ENCODE measurements at places on chromosomes 11 and 22. TPM values are rescaled to one million over a fixed set of nuclear protein-coding genes. Genes with fewer than 3 reads are reported as not detected.

NCF4 gene
- not detected for total RNA-seq

CEND1 gene
- total RNA-seq: 0.62 TPM

OR4D11 gene
- total RNA-seq: not detected

ART5 gene
- 4.1 TPM for total RNA-seq

PTPRJ gene
- 17.4 TPM for total RNA-seq

DNA sequence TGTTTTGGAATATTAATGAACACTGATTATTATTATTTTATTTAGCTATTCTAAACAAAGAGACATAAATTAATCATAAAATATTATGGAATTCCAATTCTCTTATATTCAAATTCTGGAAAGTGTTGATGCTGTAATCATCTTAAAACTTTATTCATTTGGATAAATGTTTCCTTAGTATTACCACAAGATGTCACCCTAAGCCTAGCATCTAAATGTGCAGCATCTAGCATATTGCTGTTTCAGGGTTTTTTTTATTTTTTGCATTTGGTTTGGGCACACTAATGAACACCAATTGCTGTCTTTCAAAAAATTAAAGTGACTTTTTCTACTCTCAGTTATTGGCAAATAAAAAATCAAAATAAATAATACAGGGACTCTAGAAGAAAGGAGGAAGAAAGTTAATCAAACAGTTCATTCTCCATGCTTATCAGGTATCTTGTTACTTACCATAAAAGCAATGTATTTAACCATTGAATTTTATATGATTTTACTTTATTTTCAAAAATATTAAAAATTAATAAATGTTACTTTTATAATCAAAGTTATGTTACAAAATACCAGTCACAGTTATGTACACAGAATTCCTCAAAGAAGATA, 31.8 kb downstream of the DLG2 start:
- peak; percentile 37 for DNase-seq

DNA sequence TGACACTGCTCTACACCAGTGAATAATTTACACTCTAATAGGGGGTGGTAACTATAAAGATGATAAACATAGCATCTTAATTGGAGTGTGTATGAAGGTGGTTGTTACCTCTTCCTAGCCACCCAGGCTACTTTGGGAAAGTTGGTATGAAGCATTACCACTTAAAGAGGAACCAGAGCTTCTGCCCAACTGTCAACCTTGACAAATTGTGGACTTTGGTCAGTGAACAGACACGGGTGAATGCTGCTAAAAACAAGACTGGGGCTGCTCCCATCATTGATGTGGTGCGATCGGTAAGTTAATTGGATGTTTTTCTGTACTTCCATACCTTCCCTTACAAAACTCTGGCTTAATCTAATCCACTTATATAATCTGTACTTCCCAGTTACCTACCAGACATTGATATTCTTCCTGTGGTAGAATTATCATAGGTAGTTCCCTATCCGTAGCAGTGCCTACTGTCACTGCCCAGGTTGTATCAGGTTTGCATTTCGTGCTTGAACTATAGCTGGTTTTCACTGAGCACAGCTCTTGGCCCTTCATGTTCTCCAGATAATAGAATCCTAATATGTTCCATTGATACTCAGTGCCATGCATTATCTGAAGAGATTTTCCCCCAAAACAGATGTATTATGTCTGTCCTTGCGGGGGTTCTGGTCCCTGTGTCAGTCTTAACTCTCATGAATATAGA, 2.2 kb downstream of the RPL27A start:
- DNase-seq: no peak

GRCh38 chr22:24728790-24729637, 45.5 kb downstream of the PIWIL3 start:
- DNase-seq: peak; percentile 46

- no peak for DNase-seq
These were observed 478.1 kb upstream of the CHORDC1 start for GRCh38 chr11:90700789-90701439.

DNA sequence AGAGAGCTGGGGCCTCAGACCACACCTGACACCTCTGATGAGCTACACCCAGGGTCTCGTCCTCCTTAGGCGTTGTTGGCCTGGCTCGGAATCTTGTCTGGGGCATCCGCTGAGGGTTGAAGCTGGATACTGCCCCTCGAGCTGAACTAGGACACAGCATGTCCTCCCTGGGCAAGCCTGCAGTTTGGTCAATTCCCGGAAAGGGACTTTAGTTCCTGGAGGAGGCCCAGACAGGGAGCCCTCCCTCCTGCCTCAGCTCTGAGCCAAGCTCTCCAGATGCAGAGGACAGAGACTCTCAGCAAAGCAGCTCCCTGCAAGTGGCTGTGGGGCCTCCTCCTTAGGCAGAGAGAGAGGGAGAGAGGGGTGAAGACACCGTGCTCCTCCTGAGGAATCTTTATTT, 4.9 kb downstream of the APOL3 start:
- no peak for DNase-seq

DNA sequence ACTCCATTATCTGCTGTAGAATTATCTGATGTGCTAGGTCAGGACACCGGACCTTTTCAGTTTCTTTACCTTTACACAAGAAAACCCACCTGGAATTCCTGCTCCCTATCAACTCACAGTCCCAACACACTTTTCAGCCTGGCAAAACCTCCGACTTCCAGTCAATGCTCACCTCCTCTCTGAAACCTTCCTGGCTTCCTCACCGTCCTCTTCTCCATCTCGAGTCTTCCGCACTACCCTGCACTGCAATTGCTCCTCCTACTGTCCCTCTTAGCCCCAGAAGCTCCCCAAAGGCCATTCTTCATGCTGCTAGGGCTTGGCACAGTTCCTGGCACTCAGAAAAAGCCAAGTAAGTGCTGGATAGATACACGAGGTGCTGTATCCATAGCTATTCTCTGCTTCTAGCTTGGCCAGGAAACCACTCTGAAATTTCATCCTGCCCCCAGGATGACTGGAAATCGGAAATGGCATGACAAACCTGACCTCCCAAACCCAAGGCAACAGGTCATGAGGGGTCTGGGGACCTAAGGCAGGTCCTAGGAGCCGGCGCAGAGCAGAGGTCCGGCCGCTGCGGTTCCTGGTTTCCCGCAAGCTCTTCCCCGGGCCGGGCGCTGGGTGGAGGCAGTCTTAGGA, 702 bp downstream of the SYN3 start:
- no peak for DNase-seq

- DNase-seq: no peak
These were observed 96.8 kb downstream of the WNT7B start for GRCh38 chr22:45880091-45880715.

DNA sequence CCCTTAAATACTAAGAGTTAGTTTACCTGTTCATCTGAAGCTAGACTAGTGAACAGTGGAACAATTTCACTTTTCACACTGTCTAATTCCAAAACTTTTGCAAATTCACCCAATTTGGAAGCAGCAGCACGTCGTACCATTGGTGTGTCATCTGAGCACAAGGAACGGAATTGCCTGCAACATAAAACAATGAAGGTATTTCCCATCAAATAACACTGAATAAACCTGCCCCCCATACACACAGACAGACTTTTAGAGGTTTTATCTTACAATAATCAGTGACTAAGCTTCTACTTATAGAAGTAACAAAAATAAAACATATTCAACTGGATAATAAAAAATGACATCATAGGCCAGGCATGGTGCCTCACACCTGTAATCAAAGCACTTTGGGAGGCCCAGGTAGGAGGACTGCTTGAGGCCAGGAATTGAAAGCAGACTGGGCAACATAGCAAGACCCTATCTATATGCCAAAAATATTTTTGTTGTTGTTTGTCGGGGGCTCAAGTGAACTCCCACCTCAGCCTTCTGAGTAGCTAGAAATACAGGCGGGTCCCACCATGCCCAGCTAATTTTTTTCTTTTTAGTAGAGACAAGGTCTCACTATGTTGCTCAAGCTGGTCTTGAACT, 6.3 kb downstream of the PPP2R1B start:
- no peak for DNase-seq

- DNase-seq: no peak
These were observed 93.9 kb downstream of the YAP1 start for GRCh38 chr11:102204174-102204573.

DNA sequence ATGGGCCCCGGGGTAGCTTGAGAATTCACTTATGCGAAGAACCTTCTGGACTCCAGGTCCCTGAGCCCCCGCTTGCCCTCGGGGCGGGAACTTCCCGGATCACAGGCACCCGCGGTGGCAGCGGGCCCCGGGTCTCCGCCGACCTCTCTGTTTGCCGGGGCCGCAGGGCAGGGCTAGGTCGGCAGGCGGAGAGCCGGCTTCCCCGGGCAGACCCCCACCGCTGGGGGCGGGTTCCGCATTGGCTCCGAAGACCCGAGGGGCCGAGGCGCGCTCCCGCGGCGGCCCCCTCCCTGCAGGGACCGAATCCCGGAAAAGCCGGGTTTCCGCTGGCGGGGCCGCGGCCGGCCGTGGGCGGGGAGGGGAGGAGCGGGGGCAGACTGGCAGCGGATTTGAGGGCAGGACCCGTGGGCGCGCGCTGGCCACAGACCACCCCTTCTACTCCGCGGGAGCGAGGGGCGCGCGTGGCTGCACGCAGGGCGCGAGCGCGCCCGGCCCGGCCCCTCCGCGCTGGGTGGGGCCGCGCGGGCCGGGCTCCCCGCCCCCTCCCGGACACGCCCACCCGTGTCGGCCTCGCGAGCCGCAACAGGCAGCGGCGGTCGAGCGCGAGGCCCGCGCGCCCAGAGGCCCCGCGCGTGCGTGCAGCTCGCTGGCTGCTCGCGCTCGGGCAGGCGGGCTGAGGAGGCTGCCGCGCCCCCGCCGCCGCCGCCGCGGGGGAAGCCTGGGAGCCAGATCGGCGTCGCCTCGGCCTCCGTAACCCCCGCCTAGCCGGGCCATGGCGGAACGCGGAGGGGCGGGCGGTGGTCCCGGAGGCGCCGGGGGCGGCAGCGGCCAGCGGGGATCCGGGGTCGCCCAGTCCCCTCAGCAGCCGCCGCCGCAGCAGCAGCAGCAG, at the start of gene PACS1:
PACS1 (plus strand) TSS at position 558 of the 889 bp plus-strand sequence; CDS start at position 773, 215 bp downstream.
- peak; percentile 73 for DNase-seq

DNA sequence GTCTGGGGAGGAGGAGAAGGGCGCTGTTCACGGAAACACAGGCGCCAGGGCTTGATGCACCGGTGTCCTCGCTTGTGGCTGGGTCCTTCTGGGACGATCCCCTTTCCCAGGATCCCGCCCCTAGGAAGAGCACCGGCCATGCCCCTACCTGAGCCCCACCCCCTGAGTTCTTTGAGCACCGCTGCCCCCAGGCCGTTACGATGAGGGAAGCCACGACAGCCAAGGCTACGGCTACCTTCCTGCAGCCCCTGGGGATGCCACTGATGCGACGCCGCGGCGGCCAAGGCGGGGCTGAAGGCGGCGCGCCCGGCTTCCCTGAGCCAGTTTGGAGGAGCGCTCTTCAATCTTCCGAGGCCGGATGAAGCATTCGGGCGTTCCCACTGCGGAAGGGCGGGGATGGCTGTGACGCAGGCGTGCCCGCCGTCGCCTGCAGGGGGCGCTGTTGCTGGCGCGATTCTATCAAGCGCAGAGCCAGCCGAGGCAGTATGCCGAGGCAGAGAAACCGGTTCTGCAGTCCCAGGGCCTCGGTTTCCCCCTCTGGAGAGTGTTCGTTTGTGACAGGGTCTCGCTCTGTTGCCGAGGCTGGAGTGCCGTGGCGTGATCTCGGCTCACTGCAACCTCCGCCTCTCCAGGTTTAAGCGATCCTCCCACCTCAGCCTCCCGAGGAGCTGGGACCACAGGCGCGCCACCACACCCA, 9.7 kb upstream of the NEFH start:
- DNase-seq: no peak

GRCh38 chr22:47918276-47918921, 1155.9 kb downstream of the TBC1D22A start:
- no peak for DNase-seq

GRCh38 chr11:109956124-109956793, 136.9 kb upstream of the ZC3H12C start:
- DNase-seq: no peak

- DNase-seq: no peak
These were observed 38.4 kb upstream of the CLMP start for GRCh38 chr11:123233280-123233974.

- peak; percentile 94 for DNase-seq
These were observed 22.1 kb downstream of the FLI1 start for GRCh38 chr11:128715691-128716561.

GRCh38 chr22:21939461-21939913, 13.2 kb downstream of the PPM1F start:
- DNase-seq: no peak

DNA sequence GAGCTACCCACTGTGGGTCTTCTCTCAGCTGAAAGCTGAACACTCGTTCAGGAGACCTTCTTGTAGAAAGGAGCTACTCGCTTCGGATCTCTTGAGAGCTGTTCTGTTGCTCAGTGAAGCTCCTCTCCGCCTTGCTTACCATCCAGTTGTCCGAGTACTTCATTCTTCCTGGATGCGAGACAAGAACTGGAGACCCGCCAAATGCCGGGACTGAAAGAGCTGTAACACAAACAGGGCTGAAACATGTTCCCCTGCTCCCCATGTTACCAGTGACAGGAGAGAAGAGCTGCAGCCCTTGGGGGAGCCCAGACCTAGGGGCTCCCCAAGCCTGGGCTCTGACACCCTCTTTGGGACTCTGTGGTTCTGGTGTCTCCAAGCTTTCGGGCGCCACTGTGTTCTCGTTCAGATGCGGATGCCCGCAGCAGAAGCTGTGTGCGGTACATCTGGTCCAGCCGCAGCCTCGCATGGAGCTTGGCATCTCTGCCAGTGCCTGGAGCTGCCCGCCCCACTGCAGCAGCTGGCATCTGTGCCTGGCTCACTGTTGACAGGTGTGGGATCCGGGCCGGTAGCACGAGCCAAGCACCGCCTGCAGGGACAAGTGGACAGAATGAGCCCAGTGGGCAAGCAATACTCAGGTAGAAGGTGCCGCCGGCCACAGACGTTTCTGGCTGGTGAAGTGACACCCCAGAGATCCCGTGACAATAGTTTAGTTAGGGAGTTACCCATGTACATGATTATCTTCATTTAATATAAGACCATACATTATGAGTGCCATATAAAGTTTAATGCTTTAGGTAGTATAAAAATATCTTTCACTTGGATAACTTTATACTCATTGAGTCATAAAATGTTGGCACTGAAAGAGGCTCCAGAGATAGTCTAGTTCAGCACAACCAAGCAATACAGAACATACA, 49.1 kb downstream of the EMSY start:
- no peak for DNase-seq

DNA sequence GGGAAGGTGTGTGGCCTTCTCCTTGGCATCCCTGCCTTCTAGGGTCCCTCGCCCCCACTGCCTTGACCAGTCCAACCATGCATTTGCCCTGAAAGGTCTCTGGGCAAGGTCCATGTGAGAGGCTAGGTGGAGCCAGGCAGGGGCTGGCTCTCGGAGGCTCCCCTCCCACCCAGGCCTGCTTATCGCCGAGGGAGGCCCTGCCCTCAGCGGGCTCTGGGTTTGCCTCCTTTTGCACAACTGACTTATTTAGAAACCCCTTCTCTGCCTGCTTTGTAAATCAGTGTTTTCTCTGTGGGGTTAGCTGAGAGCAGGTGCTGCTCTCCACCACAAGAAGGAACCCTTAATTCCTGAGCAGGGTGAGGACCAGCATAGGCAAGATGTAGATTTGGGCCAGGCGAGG, 47.7 kb downstream of the CD82 start:
- no peak for DNase-seq

GRCh38 chr11:72975778-72976521, 161.7 kb downstream of the ATG16L2 start:
- DNase-seq: peak; percentile 92

- peak; percentile 63 for DNase-seq
These were observed 41.1 kb downstream of the DIXDC1 start for GRCh38 chr11:111978028-111978771.

- peak; percentile 7 for DNase-seq
These were observed 333.7 kb downstream of the FAT3 start for GRCh38 chr11:92558323-92558722.

Data from astrocyte (in vitro differentiated cells and primary cell).